ENCODE measurements at places on chromosomes 16 and 17. TPM values are rescaled to one million over a fixed set of nuclear protein-coding genes. Genes with fewer than 3 reads are reported as not detected.

GRCh38 chr17:7930841-7931631 lies 710 bp downstream of the TRAPPC1 start:
- H3K4me3 ChIP-seq: peak overlapping the region; percentile 95
- no peak for DNase-seq
- no peaks in the 10 kb centered on the region for H3K36me3 ChIP-seq
- H3K4me1 ChIP-seq: no peaks in the 10 kb centered on the region
- peak overlapping the region; percentile 72 for H3K27ac ChIP-seq

GRCh38 chr16:27920391-27920891 lies 143.1 kb downstream of the GSG1L start:
- no peak for DNase-seq
- H3K4me3 ChIP-seq: no peak overlapping the region
- no peaks in the 10 kb centered on the region for H3K36me3 ChIP-seq
- no peak overlapping the region for H3K27ac ChIP-seq

- no peak overlapping the region for H3K4me3 ChIP-seq
- no peaks in the 10 kb centered on the region for H3K4me1 ChIP-seq
- H3K27ac ChIP-seq: no peak overlapping the region
- no peaks in the 10 kb centered on the region for H3K27me3 ChIP-seq
Observed at GRCh38 chr16:5575646-5576245, 478.2 kb upstream of the EEF2KMT start.

GRCh38 chr17:28744104-28744971 lies 527 bp downstream of the TRAF4 start:
- H3K4me3 ChIP-seq: peak overlapping the region; percentile 77
- H3K4me1 ChIP-seq: peaks cover 24% of the 10 kb centered on the region
- H3K27ac ChIP-seq: peak overlapping the region; percentile 95
- peak; percentile 76 for DNase-seq

GRCh38 chr16:25224731-25225319 lies 8.1 kb downstream of the AQP8 start:
- no peaks in the 10 kb centered on the region for H3K27me3 ChIP-seq
- no peak overlapping the region for H3K4me3 ChIP-seq
- no peak for DNase-seq
- H3K4me1 ChIP-seq: no peaks in the 10 kb centered on the region

DNA sequence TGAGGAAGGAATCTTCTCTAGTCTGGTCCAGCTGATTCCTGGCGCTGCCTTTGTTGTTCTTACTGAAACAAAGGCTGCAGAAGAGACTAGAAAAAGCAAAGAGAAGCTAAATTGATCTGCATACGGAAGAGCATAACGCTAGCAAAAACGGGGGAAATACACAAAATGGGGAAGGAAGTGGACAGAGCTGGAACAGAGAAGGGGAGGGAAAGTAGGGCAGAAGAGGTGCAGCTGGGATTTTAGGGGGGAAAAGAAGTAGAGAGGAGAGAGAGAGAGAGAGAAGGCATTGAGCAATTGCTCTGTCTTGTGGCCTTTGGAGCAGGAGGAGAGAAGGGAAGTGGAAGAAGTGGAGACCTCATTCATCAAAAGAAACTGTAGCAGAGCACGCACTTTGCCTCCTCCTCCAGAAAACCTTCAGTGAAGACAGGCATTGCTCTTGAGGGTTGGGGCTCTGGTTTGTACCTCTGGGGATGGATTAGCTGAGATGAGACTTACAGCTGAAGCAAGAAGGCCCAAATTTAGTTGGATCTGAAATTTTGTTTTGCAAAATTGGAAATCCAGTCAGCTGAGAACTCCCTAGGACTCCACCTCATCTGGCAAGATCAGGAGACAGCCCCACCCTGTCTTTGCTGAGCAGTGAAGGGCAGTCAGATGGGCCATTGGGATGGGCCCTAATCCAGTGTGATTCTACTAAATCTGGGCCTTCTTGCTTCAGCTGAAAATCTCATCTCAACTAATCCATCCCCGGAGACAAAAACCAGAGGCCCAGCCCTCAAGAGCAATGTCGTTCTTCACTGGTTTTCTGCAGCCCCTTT lies 55.8 kb downstream of the CDRT4 start:
- H3K27ac ChIP-seq: peak overlapping the region; percentile 41
- no peak for DNase-seq
- H3K36me3 ChIP-seq: no peaks in the 10 kb centered on the region
- H3K4me3 ChIP-seq: no peak overlapping the region
- no peaks in the 10 kb centered on the region for H3K27me3 ChIP-seq

DNA sequence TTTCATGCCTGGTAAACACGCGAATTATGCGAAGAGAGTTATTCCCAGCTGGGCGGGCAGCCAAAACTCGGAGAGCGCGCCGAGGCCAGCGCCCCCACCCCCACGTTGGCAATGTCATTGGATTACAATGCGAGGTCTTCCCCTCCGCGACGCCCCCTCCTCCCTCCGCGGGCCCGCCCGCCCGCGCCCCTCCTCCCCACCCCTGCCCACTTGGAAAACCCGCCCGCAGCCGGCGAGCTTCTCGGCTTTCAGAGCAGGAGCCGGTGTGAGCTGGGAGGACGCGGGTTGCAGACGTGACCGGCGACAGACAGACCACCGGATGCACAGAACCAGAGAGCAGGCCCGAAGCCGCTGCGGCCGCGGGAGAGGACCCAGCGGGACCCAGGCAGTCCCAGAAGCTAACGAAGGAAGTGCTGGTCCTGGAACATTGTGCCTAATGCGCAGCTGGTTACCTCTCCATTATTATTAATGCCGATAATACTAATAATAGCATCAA lies 4.0 kb downstream of the NOG start:
- no peak overlapping the region for H3K4me3 ChIP-seq
- no peak overlapping the region for H3K27ac ChIP-seq
- no peak for DNase-seq
- peaks cover 13% of the 10 kb centered on the region for H3K4me1 ChIP-seq
- H3K36me3 ChIP-seq: no peaks in the 10 kb centered on the region

Gene NAGLU
- 27.8 TPM for total RNA-seq

Gene MT2A
- 320 TPM for total RNA-seq

Gene RAI1
- total RNA-seq: 24.5 TPM

Measured in colonic mucosa (tissue), 4 donors.